Neuronal stem cell (in vitro differentiated cells): ENCODE measurements at places on chromosomes 3 and 15.

GRCh38 chr3:104564045-104564643 is 802.6 kb upstream of the ALCAM start:
- DNase-seq: no peak

GRCh38 chr3:14869917-14870782 is 51.4 kb downstream of the FGD5 start:
- no peak for DNase-seq

- no peak for DNase-seq
These were observed 119.9 kb downstream of the P3H2 start for GRCh38 chr3:190000861-190001196.

DNA sequence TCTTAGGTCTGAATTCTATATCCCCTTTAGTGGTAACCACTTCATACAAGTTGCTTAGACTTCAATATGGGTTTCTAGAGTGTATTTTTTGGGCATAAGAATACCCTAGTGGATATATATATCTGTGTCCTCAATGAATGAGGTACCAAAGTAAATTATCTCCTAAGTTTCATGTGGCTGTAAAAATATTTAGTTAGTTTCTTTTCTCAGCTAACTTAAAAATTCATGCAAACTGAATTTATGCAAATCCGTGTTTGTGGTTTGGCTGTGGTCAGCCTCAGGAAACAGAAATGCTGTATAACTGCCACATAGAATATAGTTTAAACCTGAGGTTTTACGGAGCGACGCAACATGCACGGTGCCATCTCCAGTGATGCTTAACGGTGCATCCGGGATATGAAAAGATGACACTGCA is 80.3 kb downstream of the PEX5L start:
- DNase-seq: no peak

DNA sequence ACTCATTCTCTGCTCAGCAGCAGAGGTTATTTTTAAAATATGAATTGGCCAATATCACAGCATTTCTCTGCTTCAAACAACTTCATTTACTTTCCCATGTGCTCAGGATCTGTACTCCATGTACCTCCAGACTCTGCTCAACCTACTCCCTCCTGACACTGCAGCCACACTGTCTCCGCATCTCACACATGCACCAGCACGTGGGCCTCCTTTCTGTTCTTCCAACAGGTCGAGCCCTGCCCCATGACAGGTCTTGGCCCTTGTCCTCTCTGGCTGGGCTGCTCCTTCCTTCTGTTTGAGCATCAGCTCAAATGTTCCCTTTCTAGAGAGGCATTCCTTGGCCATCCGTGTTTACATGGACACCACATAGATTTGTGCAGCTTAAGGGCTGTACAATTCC is 195.7 kb downstream of the EBLN2 start:
- no peak for DNase-seq

DNA sequence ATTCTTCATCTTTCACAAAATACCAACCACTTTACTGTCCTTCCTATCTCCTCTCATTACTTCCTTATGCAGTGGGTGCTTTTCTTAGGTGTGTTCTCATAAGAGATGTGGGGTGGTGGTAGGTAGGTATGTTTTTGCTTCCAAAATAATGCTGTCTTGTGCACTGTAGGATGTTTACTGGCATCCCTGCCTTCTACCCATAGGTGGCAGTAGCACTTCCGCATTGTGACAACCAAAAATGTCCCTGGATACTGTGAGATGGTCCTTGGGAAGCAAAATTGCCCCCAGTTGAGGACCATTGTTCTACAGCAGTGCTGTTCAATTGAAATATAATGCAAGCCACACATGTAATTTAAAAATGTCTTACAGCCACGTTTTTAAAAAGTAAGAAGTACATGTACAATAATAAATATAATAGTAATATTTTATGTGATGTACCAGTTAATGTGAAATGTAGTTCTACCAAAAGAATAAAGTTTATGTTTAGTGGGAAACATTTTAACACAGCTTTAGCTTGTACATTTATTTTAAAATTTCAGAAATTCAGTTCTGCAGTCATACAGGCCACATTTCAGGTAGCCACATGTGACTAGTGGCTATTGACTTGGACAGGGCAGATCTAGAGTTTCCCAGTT is 75.2 kb downstream of the NEO1 start:
- DNase-seq: peak; percentile 26

DNA sequence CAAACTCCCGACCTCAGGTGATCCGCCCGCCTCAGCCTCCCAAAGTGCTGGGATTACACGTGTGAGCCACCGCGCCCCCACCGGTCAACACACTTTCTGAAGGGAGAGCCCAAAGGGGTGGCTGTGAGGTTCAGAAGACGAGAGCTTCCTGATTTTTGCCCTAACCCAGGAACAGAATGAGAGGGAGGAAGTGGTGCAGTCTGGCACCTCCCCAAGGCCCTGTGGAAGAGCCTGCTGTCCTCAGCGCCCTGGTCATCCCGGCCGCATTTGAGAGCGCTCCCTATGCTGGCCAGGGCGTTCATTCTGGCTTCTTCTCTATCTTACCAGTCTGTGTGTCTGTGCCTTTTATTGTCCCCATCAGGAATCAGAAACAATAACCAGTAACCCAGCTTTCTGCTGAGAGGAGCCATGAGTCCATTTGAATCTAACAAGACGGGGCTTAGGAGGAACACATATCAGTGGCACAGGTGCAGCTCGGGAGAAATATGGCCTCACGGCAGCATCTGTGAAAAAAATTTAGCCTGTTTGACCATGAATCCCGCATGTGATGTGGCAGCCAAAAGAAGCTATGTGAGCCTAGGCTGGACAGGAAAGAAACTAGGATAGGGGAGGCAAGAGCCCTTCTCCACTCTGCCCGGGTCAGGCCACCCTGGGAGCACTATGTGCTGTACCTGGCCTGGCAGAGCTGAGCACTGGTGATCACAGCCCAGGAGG is 12.9 kb downstream of the BDH1 start:
- no peak for DNase-seq

DNA sequence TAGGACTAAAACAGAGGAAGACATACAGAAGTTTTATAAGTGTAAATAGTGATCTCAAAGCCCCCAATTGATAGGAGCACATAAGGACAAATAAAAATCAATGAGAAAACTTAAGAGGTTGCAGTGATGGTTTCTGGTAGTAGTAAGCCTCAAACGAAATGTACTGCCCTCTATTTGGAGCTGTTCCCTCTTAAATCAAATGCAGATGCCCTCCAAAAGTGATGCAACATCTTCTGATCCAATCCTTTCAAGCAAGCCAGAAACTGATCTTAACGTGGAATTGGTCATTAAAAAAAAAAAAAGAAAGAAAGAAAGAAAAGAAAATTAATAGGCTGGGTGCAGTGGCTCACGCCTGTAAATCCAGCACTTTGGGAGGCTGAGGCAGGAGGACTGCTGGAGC is 259.3 kb downstream of the ZBTB20 start:
- DNase-seq: no peak

DNA sequence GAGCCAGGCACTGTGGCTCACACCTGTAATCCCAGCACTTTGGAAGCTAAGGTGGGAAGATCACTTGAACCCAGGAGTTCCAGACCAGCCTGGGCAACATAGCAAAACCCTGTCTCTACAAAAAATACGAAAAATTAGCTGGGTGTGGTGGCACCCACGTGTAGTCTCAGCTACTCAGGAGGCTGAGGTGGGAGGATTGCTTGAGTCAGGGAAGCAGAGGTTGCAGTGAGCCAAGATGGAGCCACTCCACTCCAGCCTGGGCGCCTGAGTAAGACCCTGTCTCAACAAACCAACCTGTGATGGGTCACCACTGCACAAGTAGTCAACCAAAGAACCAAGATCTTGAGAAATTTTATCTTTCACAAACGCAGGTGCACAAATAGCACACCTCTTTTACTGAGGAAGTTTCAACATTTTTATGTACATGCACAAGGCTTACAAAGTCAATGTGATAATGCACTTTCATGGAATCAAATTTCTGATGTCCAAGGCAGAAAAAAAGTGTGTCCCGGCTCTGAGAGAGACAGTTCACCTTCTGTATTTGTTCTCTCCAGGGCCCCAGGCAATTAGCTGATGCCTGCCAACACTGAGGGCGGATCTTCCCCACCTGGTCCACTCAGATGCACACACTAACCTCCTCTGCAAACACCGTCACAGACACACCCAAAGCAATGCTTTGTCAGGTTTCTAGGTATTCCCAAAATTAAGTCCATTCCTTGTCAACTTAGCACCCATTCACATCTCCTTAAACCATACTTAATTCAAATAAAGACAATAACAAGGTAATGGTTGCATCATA is 12.4 kb downstream of the ACAA1 start:
- DNase-seq: no peak

- no peak for DNase-seq
These were observed 34.1 kb upstream of the HACD2 start for GRCh38 chr3:123618768-123619484.

DNA sequence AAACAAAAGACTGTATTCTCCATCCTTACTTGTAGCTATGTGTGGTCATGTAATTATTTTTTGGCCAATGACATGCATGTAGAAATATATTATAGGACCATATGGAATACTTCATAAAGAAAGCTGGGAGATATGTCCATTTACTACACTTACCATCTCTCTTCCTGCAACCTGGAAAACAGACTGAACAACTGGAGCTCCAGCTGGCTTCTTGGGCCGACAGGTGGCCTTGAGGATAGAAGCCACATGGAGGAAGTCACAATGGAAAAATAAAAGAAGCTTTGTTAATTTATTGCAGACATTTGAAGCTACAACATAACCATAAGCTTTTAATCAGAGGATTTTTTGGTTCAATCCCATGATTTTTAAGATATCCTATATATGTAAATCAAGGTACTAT is 167.9 kb upstream of the CBLB start:
- no peak for DNase-seq

DNA sequence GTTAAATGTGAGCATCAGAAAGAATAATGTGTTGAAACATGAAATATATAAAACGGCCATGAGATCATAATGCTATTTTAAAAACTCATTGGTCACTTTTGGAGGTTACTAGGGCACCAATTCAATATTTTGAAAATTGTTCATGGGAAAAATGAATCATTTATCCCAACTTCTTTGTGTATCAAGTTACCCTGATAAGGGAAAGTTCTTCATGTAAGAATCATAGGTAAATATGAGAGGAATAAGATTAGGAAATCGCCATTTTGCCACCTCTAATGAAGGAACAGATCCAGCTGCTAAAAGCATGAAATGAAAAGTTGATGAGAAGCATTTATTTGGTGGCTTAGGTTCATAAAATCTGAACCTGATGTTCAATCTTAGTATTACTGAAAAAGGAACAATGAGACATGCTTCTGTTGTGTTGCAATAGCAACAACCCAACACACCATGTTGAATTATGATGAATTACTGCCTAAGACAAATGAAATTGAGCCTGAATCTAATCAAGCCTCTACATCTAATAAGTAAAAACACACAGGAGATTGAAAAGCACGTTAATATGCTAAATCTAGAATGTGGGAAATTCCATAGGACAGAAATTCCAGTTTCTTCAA is 32.5 kb downstream of the ABHD5 start:
- no peak for DNase-seq

DNA sequence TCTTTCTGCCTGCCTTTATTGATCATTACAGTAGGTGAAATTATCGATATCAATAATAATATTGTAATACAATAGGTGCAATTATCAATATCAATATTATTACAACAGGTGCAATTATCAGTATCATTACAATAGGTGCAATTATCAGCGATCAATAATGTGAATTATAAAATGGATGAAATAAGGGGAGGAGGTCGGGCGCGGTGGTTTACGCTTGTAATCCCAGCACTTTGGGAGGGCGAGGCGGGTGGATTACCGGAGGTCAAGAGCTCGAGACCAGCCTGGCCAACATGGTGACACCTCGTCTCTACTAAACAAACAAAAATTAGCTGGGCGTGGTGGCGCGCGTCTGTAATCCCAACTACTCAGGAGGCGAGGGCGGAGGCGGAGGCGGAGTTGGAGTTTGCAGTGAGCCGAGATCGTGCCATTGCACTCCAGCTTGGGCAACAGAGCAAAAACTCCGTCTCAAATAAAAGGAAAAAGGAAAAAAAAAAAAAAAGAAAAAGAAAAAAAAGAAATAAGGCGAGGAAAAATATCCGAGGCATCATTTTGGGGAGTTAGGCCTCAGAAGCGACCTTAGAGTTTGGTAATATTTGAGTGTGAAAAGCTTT is 611 bp upstream of the BNIP2 start:
- DNase-seq: peak; percentile 33

- no peak for DNase-seq
These were observed 222.6 kb upstream of the NR2F2 start for GRCh38 chr15:96107916-96108315.

DNA sequence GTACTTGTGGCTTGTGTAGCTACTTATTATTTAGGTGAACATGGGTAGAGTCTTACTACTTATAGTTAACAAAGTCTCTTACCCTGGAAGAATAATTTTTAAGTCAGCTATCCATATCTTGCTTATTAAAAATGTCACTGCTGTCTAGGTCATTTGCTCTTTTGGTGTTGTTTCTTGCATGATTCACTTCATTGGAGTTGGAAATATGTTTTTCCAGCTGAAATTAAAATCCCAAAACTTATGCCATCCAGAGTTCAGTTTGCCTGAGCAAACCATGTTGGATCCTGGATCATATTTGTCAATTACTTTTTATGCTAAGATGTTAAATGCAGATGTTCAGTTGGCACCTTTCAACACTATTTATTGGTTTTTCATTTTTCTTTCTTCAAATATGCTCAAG is 421.0 kb upstream of the RBMS3 start:
- no peak for DNase-seq

DNA sequence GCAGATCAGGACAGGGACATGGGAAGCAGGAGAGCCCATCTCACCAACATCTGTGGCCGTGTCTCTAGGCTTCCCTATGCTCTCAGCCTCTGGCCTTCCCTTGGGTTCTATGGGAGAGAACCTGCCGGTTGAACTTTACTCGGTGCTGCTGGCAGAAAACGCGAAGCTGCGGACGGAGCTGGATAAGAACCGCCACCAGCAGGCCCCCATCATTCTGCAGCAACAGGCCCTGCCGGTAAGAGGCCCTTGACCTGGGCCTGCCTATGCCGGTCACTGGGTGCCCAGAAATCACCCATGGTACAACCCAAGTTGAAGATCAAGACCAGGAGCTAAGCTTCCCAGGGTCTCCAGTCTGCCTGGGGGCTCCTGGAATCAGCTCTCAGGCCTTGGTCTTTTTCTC is 34.8 kb downstream of the CYP11A1 start:
- no peak for DNase-seq
